ENCODE measurements at places on chromosomes 6 and 20.

DNA sequence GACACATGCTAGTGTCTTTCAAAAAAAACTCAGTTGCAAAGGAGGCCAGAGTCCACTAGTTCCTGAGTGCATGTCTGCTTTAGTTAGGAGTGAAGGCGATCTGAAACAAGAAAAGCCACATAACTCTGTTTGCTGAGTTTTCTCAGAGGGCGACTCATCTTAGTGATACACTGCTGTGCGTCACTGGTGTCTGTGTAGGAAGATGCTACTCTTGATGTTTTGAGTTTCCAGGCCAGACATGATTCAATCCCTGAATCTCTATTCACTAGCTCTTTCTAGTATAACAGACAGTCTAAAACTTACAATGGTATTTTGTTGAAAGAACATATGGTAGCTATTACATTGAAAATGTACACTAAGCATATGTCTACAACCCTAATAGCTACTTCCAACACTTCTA lies 60.9 kb downstream of the GFRAL start:
- ATAC-seq: no peak

DNA sequence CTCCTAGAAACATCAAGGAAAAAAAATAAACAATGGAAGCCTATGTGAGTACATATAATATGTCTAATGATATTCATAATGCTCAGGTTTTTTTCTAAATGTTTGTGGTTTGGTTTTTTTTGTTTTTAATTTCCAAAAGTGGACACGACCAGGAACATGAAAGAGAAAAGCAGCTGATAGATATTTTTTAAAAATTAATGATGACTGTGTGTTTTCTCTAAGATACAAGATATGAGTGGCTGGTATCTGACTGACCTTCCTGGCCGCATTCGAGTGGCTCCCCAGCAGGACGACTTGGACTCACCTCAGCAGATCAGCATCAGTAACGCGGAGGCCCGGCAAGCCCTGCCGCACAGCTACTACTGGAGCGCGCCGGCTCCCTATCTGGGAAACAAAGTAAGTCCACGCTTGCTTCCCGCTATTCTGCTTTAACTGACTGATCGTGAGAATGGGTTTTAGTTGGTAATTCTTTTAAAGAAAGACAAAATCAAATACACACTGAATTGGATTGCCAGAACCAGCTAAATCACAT lies 309.6 kb downstream of the LAMA2 start:
- no peak for ATAC-seq

GRCh38 chr6:84441456-84441855 lies 214.0 kb upstream of the CEP162 start:
- ATAC-seq: no peak

DNA sequence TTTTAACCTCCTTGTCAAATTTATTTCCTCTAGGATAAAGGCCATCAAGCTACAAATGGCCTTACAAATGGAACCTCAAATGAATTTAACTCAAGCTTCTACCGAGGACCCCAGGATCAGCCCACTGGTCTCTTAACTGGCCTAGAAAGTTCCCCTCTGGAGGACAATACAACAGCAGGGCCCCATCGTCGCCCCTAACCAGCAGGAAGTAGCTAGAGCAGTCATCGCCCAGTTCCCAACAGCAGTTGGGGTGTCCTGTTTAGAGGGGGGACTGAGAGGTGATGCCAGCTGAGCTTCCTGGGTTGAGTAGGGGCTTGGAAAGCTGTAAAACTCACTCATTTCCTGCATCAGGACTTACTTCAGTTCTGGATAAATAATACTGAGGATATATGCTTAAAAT lies 25.6 kb downstream of the CEP85L start:
- no peak for ATAC-seq

DNA sequence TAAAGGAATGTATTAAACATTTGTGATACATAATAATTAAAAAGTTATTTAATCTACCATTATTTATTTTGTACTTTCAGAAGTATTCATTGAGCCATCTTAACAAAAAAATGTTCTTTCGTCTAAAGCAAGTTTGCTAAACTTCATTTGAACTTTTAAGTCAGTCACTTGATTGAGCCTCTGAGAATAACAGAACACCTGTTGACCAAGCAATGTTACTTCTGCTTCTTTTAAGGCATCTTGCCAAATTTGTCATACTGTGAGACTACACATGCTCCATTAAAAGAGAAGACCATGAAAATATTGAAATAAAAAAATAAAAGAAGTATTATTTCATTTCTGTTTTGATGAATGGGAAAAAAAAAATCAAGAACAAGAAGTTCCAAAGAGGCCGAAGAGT lies 141.8 kb upstream of the BMP5 start:
- ATAC-seq: no peak

- ATAC-seq: no peak
Measured at GRCh38 chr6:136604928-136605510, 54.8 kb upstream of the MAP7 start.

- no peak for ATAC-seq
Measured at GRCh38 chr20:49460916-49461315, 21.6 kb downstream of the KCNB1 start.

GRCh38 chr20:6530254-6530653 lies 237.2 kb upstream of the BMP2 start:
- ATAC-seq: no peak

- no peak for ATAC-seq
Measured at GRCh38 chr6:135651964-135652755, 154.6 kb upstream of the AHI1 start.

- no peak for ATAC-seq
Measured at GRCh38 chr6:110250058-110250457, 69.8 kb downstream of the CDC40 start.

DNA sequence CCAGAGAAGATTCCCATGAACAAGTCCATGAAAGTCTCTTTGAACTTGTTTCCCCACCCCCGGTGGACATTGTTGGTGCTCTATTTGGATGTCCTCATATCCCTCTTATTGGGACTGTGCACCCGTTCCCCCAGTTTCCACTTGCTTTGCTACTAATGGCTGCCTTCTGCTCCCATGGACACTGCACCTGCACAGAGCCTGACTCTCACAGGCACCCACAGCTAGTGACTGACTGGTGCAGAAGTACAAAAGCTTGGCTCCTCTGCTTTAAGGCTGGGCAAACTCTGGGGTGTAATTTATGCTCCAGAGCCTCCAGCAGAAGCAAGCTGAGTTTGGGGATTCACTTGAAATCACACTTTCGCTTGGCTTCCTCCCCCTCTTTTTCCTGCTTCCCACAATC lies 239.9 kb upstream of the BTBD3 start:
- no peak for ATAC-seq

GRCh38 chr20:63264000-63264399 lies 8.6 kb upstream of the ARFGAP1 start:
- ATAC-seq: no peak

- ATAC-seq: no peak
Measured at GRCh38 chr6:35728683-35729678, 7.9 kb upstream of the ARMC12 start.

- no peak for ATAC-seq
Measured at GRCh38 chr6:46963626-46964025, 41.9 kb upstream of the ADGRF5 start.

- ATAC-seq: no peak
Measured at GRCh38 chr6:121965739-121966138, 433.7 kb upstream of the HSF2 start.

DNA sequence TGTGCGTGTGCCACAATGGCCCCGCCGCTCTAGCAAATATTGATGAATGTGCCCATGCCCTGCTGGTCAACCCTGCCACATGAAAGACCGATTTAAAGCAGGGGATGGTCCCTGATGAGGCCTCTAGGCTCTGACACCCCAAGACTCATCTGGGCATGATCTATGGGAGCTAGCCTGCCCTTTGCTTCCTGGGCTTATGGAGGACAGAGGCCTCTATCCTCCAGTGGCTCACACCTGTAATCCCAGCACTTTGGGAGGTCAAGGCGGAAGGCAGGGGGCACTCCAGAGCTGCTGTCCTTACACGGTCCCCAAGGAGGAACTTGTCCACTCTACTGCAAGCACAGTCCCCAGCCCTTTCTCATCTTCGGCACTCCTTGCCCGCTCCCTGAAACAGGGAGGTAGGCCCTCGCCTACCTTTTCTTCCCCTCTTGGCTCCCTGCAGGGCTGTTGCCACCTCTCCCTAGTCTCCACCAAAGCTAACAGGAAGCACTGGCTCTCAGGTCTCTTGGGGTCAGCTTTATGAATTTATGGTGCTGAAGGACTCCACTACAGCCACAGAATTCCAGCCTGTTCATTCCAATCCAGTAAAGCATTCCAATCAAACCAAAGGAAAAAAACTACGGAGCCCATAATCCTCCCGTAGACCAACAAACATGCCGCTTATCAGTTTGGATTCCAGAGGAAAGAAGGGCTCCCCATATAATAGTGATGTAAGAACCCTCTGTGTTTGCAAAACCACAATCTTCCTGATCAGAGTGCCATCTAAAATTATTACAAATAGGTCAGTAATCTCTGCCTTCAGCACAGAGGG lies 48.7 kb upstream of the FOXQ1 start:
- ATAC-seq: no peak

DNA sequence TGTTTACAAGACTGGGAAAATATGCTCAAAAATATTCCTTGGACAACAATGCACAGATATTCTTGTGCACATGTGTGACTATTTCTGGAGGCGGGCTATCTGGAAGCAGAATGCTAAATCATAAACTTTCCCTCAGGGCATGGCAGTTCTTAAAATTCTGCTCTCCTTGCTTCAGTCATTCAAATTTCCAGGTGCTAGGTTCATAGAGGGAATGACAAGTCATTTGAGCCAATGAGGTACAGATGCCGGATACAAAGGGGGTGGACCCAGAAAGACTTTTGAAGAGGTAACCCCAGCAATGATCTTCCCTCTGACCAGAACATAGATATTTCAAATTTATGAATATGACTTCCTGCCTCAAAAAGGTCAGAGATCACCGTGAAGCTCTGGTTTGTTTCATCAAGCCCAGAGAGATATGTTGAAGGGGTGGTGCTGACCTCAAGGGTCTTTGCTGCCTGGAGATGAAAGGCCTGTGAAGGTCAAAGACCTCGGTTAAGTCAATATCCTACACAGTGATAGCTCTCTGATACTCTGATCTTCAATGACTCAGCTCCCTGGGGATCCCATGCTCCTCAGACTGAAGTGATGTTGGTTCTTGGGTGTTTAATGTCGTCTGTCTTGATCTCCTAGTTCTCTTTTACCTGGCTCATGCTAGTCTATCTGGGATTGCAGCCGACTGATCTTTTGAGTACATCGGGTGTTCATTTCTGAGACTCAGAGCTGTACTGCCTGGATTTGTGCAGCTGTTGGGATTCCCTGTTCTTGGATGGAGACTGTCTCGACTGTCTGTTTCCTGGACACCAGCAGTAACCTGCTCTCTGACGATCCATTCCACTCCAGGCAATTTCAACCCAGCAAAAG lies 47.5 kb upstream of the TSHZ2 start:
- no peak for ATAC-seq

GRCh38 chr20:49282584-49283171 lies 4.8 kb upstream of the ZNFX1 start:
- ATAC-seq: no peak

GRCh38 chr6:140436023-140436811 lies 1061.8 kb upstream of the CITED2 start:
- ATAC-seq: no peak

DNA sequence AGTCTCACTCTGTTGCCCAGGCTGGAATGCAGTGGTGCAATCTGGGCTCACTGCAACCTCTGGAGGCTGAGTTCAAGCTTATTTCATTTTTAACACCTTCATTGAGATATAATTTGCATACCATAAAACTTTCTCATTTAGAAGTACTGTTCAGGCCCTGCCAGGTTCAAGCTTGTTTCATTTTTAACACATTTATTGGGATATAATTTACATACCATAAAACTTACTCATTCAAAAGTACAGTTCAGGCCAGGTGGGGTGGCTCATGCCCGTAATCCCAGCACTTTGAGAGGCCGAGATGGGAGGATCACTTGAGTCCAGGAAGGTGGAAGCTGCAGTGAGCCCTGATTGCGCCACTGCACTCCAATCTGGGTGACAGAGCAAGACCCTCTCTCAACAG lies 5.5 kb downstream of the OR2B6 start:
- ATAC-seq: no peak

- no peak for ATAC-seq
Measured at GRCh38 chr20:15817351-15817750, 755.9 kb downstream of the KIF16B start.

GRCh38 chr6:151326116-151326825 lies 65.1 kb downstream of the ZBTB2 start:
- ATAC-seq: no peak

DNA sequence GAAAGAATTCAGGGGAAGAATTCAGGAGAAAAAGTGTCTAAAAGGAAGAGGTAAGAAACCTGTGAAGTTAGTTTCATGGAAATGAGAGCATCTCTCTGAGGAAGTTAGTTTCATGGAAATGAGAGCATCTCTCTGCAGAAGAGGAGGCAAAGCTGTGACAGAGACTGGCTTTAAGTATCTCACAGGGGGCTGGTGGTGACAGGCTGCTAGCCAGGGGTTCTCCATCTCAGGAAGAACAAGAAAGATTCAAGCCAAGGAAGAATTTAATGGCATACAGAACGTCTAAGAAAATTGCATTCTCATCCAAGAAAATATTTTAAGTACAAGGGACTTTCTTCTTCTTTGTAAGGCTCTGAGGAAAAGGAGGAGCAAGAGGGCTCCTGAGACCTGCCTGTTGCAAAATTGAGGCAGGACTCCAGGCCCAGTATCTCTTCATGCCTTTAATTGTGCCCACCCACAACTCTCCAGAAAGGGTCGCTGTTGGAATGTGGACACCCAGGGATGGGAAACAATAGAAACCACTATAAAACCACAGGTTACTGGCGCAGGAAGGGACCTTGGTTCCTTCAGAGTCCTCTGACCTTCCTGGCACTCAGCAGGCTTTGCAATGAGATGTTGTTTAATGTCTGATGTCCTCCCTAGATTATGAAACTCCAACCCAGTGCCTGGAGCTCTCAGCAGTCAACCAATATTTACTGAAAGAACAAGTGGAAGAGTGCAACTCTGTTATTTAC lies 136.8 kb downstream of the FNDC1 start:
- no peak for ATAC-seq

GRCh38 chr6:86756640-86757229 lies 180.6 kb upstream of the HTR1E start:
- ATAC-seq: no peak

- no peak for ATAC-seq
Measured at GRCh38 chr6:137783710-137784109, 83.3 kb upstream of the TNFAIP3 start.

- ATAC-seq: no peak
Measured at GRCh38 chr6:30363459-30363858, 18.5 kb downstream of the RPP21 start.

GRCh38 chr6:46653439-46654195 lies 842 bp downstream of the SLC25A27 start:
- no peak for ATAC-seq

DNA sequence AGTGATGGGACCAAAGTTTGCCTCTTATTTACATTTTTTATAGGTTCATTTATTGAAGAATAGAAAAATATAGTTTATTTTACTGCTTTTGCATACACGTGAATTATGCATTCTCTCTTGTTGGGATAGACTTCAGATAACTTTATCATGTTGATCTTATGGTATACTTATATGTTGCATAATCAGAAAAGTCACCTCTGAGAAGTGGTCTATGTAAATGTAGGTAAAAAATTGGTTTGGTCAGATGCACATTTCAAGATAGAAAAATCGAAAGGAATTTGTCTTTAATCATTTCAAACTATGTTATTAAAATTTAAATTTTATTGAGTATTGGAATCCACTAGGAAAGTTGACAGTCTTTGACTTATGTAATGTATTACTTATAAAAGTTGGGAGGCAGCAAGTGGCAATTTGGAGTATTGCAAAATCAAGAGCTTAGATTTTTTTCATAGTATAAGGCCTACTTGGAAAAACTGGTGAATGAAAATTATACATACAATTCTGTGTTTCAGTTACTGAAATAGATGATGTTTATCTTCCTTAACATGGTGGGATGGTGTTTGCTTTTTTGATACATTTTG lies 2.4 kb downstream of the PHF3 start:
- ATAC-seq: no peak
